Memory B cell (primary cell): ENCODE measurements at places on chromosomes 7 and 10.

DNA sequence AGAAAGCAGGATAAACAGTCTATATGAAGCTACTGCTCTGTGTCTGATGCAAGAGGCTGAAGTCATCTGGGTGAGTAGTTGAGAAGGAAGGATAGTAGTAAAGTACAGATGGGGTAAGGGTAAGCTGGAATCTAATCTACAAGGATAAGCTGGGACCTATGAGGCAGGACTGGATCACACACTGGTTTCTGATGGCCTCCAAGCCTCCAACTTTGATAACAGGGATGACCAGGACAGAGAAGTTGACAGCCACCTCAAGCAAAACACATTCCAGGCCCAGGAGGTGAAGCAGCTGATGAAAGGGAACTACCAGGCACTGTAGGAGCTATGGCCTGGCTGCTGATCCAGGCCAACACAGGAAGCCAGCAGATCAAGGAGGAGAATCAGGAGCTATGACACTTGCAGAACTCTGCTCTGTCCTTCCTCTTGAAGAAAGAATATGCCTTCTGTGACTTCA is 278.1 kb upstream of the TMEM229A start:
- H3K4me3 ChIP-seq, result no peak overlapping the region
- no peaks in the 10 kb centered on the region for H3K36me3 ChIP-seq
- no peaks in the 10 kb centered on the region for H3K4me1 ChIP-seq
- H3K27ac ChIP-seq, result no peak overlapping the region

DNA sequence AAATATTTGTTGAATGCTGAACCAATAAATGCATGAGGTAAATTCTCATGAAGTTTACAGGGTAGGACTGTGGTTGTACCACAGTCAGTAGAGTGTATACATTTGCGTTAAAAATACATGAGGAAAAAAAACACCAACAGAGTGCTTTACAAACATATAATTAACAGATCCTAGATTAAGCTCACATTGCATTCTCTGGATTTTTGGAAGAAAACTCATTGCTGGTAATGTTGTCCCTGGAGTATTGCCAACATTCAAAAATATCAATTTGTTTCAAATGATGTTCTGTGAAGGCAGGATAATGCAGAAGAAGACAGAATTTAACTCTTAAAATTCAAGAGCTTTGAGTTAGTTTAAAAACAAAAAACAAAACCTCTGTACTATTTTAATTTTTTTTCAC is 95.5 kb downstream of the MBL2 start:
- H3K36me3 ChIP-seq, result no peaks in the 10 kb centered on the region
- no peak overlapping the region for H3K4me3 ChIP-seq
- H3K27ac ChIP-seq, result no peak overlapping the region

DNA sequence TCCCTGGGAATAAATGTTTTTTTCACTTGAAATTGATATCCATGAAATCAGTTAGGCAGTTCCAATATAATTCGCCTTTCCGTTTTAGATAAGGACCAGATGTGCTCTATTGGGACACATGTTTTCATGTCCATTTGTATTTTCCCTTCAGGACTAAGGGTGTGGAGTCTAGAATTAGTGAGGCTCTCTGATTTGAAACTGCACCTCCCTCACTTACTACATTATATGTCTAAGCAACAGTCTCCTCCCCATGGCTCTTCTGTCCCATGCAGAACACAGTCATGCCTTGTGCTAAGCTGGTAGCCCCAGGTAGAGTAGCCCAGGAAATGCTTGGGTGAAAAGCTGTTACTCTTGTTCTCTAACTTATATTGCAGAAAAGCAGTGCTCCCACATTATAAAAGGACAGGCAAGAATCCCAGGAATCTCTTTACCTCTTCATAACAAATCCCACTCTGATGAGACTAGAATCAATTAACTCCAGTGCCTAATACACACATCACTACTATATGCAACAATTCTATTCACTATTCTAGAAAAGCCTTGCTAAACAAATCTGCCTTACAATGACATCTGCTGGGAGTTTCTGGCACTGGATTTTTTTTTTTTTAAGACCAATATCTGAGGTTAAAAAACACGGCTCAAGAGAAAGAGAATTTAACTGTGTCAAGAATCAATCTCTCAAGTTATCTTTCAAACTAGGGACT is 293.9 kb downstream of the SNX13 start:
- no peak overlapping the region for H3K27ac ChIP-seq
- no peak overlapping the region for H3K4me3 ChIP-seq
- DNase-seq, result no peak
- H3K36me3 ChIP-seq, result peaks cover 3% of the 10 kb centered on the region

DNA sequence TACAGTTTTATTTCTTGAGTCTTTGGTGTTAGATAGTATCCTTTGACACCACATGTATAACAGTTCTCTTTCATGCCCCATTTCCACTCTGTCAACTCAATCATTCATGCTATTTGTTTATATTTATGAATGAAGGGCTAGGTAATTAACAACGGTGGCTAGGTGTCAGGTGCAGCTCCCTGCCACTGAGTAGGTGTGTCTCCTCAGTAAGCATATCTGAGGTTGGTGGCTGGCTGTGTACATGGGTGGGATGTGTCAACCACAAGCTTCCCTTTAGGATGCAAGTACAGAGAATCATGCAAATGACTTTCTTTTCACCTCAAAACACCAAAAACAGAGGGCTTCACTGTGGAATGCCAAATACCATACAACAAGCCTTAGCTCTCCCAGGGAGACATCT is 83.4 kb downstream of the ZNF365 start:
- no peak overlapping the region for H3K27ac ChIP-seq
- no peaks in the 10 kb centered on the region for H3K27me3 ChIP-seq
- H3K4me3 ChIP-seq, result no peak overlapping the region
- DNase-seq, result no peak
- peaks cover 23% of the 10 kb centered on the region for H3K4me1 ChIP-seq

DNA sequence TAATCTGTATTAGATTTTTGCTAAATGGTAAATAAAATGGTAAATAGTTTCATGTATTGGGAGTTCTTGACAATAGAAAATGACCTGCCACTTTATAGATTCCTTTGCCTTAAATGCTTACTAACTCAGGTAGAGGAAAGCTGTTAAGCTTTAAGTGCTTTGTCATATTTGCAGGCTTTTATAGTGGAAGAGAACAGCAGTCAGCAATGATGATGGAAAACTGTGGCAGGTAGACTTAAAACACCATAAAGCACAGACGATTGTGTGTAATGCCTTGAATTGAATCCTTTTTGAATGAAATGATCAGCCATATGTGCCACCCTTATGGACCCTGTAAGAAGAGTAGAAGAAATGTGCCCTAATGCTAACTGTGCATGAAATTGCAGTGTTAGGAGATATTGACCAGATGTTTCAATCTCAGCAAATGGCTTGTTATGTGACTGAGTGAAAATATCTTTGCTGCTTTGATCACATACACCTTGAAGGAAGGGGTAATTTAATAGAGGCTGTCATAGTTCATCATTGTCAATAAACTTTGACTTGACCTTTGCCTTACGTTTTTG is 230.4 kb downstream of the ADK start:
- H3K4me1 ChIP-seq, result peaks cover 28% of the 10 kb centered on the region
- H3K4me3 ChIP-seq, result no peak overlapping the region
- H3K27ac ChIP-seq, result peak overlapping the region; percentile 25
- no peak for DNase-seq
- peaks cover 14% of the 10 kb centered on the region for H3K36me3 ChIP-seq
- no peaks in the 10 kb centered on the region for H3K27me3 ChIP-seq

DNA sequence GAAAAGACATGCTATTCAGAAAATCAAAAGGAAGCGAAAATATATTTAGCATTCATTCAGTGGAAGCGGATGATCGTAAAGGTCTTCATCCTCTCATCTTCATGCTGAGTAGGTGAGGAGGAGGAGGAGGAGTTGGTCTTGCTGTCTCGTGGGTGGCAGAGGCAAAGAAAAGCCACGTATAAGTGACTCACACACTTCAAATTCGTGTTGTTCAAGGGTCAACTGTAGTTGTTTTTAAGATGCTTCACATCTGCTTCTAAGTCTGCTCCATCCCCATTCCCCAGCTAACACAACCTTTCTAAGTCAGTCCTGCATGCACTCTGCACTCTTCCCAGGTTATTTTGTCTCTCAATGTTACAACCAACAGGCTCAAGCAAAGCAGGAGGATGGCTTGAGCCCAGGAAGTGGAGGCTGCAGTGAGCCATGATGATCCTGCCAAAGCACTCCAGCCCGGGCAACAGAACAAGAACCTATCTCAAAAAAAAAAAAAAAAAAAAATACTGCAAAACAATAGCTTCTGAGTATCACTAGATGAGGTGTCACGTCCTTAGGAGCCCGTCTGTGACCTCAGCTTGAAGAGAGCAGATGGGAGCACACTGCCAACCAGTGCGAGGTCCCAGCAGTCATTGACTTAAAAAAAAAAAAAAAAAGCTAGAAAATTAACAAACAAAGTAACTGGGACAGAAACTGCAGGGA is 70.5 kb downstream of the SFMBT2 start:
- peaks cover 19% of the 10 kb centered on the region for H3K4me1 ChIP-seq
- H3K27ac ChIP-seq, result no peak overlapping the region
- H3K4me3 ChIP-seq, result no peak overlapping the region

GRCh38 chr10:50498465-50498864 is 125.3 kb downstream of the SGMS1 start:
- peaks cover 24% of the 10 kb centered on the region for H3K4me1 ChIP-seq
- H3K4me3 ChIP-seq, result no peak overlapping the region
- H3K36me3 ChIP-seq, result peaks cover 13% of the 10 kb centered on the region
- DNase-seq, result no peak
- no peaks in the 10 kb centered on the region for H3K27me3 ChIP-seq
- no peak overlapping the region for H3K27ac ChIP-seq
